ENCODE measurements at places on chromosomes 3 and 15. TPM values are rescaled to one million over a fixed set of nuclear protein-coding genes. Genes with fewer than 3 reads are reported as not detected.
A peak's percentile ranks its signal among the peaks of the same experiment; 100 is the strongest.

DNA sequence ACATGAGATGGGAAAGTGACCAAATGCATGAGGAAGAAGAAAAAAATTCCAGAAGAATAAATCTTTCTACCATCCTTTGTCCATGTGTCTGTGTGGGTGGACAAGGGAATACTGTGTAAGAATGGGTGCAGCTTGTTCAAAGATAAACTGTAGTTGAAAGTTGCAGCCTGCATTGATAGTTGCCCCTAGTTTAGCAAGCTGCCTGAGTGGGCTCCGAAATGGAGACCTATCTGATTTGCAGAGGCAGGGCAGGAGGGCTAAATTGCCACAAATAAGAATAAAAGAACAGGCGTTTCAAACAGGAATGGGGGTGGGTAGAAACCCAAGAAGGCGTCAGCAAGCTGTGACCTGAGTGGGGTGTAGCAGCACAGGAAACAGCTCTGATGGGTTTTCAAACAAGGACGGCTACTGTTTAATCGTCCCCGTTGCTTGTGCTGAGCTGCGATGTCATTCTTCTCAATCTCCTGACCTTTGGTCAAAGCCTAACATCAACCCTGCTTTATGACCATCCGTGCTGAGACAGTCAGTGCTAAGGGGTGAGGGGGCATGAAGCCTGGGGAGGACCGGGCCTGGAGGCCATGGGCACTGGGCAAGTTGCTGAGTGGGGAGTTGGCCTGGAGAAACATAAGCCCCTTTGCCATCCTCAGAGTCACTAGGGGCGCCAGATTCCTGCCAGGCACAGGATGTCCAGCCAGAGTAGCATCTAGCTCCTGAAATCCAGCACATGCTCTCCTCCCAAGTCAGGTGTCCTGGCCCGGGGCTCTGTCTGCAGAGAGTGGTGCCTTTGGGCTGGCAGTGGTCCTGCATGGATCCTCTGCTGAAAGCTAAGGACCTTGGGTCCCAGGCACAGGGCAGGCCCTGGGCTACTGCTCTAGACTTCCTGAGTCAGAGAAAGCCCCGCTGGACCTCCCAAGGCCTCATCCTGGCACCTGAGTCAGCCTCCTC is 19.2 kb upstream of the C15orf39 start:
- no peak for DNase-seq
- H3K27me3 ChIP-seq, result no peaks in the 10 kb centered on the region
- no peak overlapping the region for H3K4me3 ChIP-seq
- no peak overlapping the region for H3K27ac ChIP-seq
- H3K36me3 ChIP-seq, result no peaks in the 10 kb centered on the region

The CPEB1 gene
- 2.4 TPM for total RNA-seq

- DNase-seq, result no peak
- no peak overlapping the region for H3K27ac ChIP-seq
- H3K4me3 ChIP-seq, result no peak overlapping the region
- no peaks in the 10 kb centered on the region for H3K27me3 ChIP-seq
These were observed 118.3 kb downstream of the OSBPL10 start for GRCh38 chr3:31862666-31863279.

The CLRN1 gene
- total RNA-seq, result not detected

DNA sequence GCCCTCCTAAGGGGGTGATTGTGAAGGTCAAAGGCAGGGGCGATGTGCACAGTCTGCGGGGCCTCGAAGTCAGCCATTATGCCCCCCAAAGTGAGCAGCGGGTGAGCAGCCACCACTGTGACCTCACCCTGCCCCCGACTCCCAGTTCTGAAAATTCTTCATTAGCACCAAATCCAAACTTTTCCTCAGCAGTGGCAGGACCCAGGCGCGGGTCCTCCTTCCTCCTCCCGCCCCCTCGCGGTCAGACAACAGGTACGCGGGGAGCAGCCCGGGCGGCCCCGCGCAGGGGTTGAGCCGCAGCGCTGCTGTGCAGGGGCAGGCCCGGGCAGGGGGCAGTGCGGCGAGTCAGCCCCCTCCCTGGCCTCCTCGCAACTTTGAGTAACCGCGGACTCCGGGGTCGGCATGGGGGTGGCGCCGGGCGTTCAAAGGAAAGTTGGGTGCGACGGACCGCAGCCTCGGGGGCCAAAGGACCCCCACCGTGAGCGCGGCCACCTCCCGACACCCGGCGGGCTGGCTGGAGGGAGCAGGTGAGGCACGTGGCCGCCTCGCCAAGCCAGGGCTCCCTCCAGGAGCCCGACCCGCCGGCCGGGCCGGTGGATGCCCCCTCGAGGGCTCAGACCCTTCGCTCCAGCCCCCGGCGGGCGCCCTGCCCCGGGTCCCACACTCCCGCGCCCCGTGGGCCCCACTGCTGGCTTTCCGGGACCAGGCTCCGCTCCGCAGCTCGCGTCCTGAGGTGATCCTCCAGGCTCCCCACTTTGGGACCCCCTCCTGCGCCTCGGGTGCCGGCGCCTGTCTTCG is 49.4 kb upstream of the CCDC174 start:
- no peak overlapping the region for H3K27ac ChIP-seq
- H3K27me3 ChIP-seq, result peaks cover 27% of the 10 kb centered on the region
- H3K4me1 ChIP-seq, result no peaks in the 10 kb centered on the region
- H3K4me3 ChIP-seq, result peak overlapping the region; percentile 28
- DNase-seq, result no peak

GRCh38 chr15:92001307-92001706 is 147.8 kb downstream of the SLCO3A1 start:
- no peak overlapping the region for H3K27ac ChIP-seq
- no peaks in the 10 kb centered on the region for H3K4me1 ChIP-seq
- no peaks in the 10 kb centered on the region for H3K36me3 ChIP-seq
- H3K4me3 ChIP-seq, result no peak overlapping the region
- no peak for DNase-seq

The SLC12A6 gene
- 23.0 TPM for total RNA-seq

The XIRP1 gene
- 462 TPM for total RNA-seq

DNA sequence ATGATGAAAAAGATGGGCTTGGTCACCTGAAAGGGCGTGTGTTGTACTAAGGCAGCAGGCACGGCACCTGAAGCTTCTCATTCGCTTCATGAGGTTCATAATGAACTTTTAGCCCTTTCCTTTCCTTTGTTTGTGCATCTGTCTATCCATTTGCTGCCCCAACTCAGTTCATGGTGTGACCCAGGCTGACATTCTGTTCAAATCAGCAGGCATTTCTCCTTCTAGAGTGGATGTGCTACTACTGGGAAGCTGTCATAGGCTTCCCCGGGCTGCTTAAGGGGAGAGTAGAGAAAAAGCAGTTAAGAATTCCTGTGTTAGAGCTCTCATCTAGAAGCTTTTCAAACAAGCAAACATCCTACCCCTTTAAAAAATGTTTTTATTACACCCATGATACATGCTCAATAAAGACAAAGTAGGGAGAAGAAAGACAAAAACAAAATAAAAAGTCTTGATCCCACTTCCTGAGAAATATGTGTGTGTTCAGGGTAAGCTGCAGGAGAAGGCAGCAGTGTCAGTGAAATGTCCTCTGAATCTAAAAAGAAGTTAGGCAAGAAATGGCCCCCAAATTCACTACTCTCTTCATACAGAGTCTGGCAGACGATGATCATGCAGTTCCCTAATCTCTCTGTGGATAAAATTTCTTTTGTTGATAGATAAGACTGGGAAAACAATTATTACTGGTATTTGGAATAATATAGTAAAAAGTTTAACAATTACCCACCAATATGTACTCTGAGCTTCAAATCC is 136.9 kb upstream of the PFN2 start:
- no peaks in the 10 kb centered on the region for H3K36me3 ChIP-seq
- no peak for DNase-seq
- H3K4me3 ChIP-seq, result no peak overlapping the region
- H3K4me1 ChIP-seq, result no peaks in the 10 kb centered on the region
- no peaks in the 10 kb centered on the region for H3K27me3 ChIP-seq

GRCh38 chr3:33134026-33134625 is 20.3 kb downstream of the CRTAP start:
- no peak overlapping the region for H3K27ac ChIP-seq
- peaks cover 4% of the 10 kb centered on the region for H3K36me3 ChIP-seq
- no peaks in the 10 kb centered on the region for H3K27me3 ChIP-seq
- peaks cover 4% of the 10 kb centered on the region for H3K4me1 ChIP-seq
- DNase-seq, result no peak

GRCh38 chr3:48493203-48493501 is 10.8 kb downstream of the SHISA5 start:
- peaks cover 27% of the 10 kb centered on the region for H3K36me3 ChIP-seq
- no peak overlapping the region for H3K27ac ChIP-seq
- no peak overlapping the region for H3K4me3 ChIP-seq

The CD80 gene
- total RNA-seq, result 0.22 TPM

DNA sequence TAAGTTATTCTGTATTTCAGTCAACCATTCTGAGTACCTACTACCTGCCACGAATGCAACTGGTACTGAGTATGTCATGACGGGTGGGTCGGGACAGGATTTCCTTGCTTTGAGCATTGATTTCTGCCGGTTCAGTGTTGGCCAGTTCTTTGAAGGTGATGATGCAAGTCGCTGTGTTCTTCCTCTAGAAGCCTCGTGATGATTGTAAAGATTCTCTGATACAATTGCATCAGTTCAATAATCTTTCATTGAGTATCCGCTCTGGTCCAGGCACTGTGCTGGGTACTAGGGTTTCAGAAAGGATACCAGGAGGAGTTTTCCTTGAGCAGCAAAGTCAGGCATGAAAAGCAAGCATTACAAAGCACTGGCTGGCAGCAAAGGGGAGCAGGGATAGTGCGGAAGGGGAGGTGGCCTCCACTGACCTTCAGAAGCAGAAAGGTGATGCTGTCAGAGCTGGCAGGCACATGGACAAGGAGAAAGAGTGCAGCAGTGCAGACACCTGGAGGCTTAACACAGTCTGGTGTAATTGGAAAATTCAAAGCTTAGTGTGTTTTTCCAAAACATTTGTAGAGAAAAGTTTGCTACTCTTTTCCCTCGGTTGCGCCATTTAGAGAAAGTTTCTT is 100.1 kb downstream of the RPL39L start:
- peaks cover 50% of the 10 kb centered on the region for H3K4me1 ChIP-seq
- no peak overlapping the region for H3K4me3 ChIP-seq
- DNase-seq, result no peak
- peaks cover 9% of the 10 kb centered on the region for H3K36me3 ChIP-seq
- H3K27ac ChIP-seq, result no peak overlapping the region

- no peak overlapping the region for H3K4me3 ChIP-seq
- no peaks in the 10 kb centered on the region for H3K27me3 ChIP-seq
- DNase-seq, result no peak
- no peak overlapping the region for H3K27ac ChIP-seq
These were observed 29.7 kb downstream of the XYLB start for GRCh38 chr3:38376098-38376816.

GRCh38 chr3:183123891-183124290 is 24.6 kb upstream of the MCCC1 start:
- DNase-seq, result no peak
- no peak overlapping the region for H3K4me3 ChIP-seq
- no peak overlapping the region for H3K27ac ChIP-seq
- H3K36me3 ChIP-seq, result no peaks in the 10 kb centered on the region
- H3K4me1 ChIP-seq, result peaks cover 3% of the 10 kb centered on the region

- H3K4me3 ChIP-seq, result no peak overlapping the region
- H3K36me3 ChIP-seq, result no peaks in the 10 kb centered on the region
- no peaks in the 10 kb centered on the region for H3K27me3 ChIP-seq
These were observed 5.0 kb downstream of the SLC22A13 start for GRCh38 chr3:38270606-38271005.

- H3K36me3 ChIP-seq, result no peaks in the 10 kb centered on the region
- H3K27ac ChIP-seq, result no peak overlapping the region
- no peaks in the 10 kb centered on the region for H3K4me1 ChIP-seq
These were observed 50.6 kb downstream of the CLSTN2 start for GRCh38 chr3:139985576-139985975.

- DNase-seq, result no peak
- H3K36me3 ChIP-seq, result no peaks in the 10 kb centered on the region
- peaks cover 6% of the 10 kb centered on the region for H3K4me1 ChIP-seq
- H3K27ac ChIP-seq, result no peak overlapping the region
- H3K4me3 ChIP-seq, result no peak overlapping the region
These were observed 9.2 kb upstream of the TGM5 start for GRCh38 chr15:43275740-43276562.

The HYAL3 gene
- total RNA-seq, result 1.3 TPM

- no peak overlapping the region for H3K27ac ChIP-seq
- no peaks in the 10 kb centered on the region for H3K27me3 ChIP-seq
- DNase-seq, result no peak
- H3K36me3 ChIP-seq, result no peaks in the 10 kb centered on the region
- H3K4me1 ChIP-seq, result peaks cover 59% of the 10 kb centered on the region
These were observed 45.6 kb downstream of the UMPS start for GRCh38 chr3:124775877-124776276.

DNA sequence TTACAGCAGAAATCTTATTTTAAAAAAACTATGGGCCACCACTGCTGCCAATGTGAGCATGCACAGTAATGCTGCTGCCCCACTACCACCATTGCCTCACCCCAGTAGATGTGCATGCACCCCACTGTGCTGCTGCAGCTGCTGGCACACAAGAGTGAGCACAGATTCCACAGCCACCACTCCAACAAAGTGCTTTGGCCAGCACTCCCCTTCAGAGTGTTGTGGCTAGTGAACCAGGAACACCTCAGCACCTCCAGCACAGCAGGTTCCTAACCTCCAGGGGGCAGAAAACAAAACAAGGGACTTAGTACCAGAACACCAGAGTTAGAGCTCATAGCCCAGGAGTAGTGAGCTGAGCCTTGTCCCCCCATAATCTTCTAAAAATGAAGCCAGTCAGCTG is 629.6 kb downstream of the PYDC2 start:
- no peak overlapping the region for H3K27ac ChIP-seq
- no peaks in the 10 kb centered on the region for H3K4me1 ChIP-seq
- no peaks in the 10 kb centered on the region for H3K36me3 ChIP-seq
- H3K27me3 ChIP-seq, result no peaks in the 10 kb centered on the region

- no peak overlapping the region for H3K27ac ChIP-seq
- peaks cover 3% of the 10 kb centered on the region for H3K27me3 ChIP-seq
- no peaks in the 10 kb centered on the region for H3K36me3 ChIP-seq
- H3K4me1 ChIP-seq, result peaks cover 3% of the 10 kb centered on the region
- H3K4me3 ChIP-seq, result no peak overlapping the region
- no peak for DNase-seq
These were observed 171.1 kb downstream of the CHDH start for GRCh38 chr3:53675022-53675697.

DNA sequence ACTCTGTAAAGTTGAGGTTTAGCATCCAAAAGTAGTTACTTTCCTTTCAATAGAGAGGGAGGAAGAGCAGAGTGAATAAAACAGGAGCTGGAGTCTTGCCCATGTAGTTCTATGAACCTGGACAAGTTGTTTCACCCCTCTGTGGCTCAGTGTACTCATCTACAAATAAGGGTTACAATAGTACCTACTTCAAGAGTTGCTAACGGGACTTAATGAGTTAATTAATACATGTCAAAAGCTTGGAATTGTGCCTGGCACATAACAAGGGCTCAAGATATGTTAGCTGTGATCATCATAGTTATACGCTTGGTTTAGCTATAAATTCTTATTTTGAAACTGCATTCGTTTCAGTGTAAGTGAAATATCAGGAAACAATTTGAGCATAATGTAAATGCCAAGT is 388.5 kb upstream of the THBS1 start:
- DNase-seq, result no peak
- H3K4me1 ChIP-seq, result no peaks in the 10 kb centered on the region
- H3K36me3 ChIP-seq, result no peaks in the 10 kb centered on the region
- no peak overlapping the region for H3K27ac ChIP-seq

- peaks cover 33% of the 10 kb centered on the region for H3K36me3 ChIP-seq
- peaks cover 38% of the 10 kb centered on the region for H3K4me1 ChIP-seq
- H3K27ac ChIP-seq, result no peak overlapping the region
- DNase-seq, result peak; percentile 28
- H3K4me3 ChIP-seq, result no peak overlapping the region
These were observed 24.9 kb downstream of the ALS2CL start for GRCh38 chr3:46668591-46668990.

The IL17RD gene
- total RNA-seq, result 4.3 TPM

GRCh38 chr3:124860599-124860998 is 26.6 kb downstream of the ITGB5 start:
- peak overlapping the region; percentile 71 for H3K27ac ChIP-seq
- no peaks in the 10 kb centered on the region for H3K27me3 ChIP-seq
- DNase-seq, result peak; percentile 85
- peaks cover 28% of the 10 kb centered on the region for H3K4me1 ChIP-seq
- no peak overlapping the region for H3K4me3 ChIP-seq
- H3K36me3 ChIP-seq, result no peaks in the 10 kb centered on the region

The TM2D3 gene
- 55.8 TPM for total RNA-seq
